Activated CD4-positive, alpha-beta T cell treated with anti-CD3 and anti-CD28 coated beads, Interleukin-2, amount 10 ng/mL, durations not matched to agents 24 days and 14 days (primary cell): ENCODE measurements at places on chromosomes 2 and 18. TPM values are rescaled to one million over a fixed set of nuclear protein-coding genes. Genes with fewer than 3 reads are reported as not detected.

DNA sequence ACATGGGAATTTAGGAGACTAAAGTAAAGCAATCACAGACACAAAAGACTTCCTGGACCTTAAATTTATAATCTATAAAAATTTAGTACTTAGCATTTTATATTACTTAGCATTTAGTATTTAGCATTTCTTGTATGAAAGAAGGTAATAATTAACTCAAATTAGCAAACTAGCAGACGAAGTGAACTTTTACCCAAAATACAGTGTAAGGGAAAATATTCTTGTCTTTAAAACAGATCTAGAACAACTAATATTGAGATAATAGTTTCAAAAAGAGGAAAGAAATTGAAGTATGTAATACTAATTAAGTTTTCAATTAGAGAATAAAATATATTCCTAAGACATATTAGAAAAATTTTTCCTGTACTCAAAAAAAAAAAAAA lies 134.5 kb upstream of the ZNF804A start:
- no peak overlapping the region for H3K4me3 ChIP-seq
- H3K36me3 ChIP-seq = no peaks in the 10 kb centered on the region
- H3K27ac ChIP-seq = no peak overlapping the region

DNA sequence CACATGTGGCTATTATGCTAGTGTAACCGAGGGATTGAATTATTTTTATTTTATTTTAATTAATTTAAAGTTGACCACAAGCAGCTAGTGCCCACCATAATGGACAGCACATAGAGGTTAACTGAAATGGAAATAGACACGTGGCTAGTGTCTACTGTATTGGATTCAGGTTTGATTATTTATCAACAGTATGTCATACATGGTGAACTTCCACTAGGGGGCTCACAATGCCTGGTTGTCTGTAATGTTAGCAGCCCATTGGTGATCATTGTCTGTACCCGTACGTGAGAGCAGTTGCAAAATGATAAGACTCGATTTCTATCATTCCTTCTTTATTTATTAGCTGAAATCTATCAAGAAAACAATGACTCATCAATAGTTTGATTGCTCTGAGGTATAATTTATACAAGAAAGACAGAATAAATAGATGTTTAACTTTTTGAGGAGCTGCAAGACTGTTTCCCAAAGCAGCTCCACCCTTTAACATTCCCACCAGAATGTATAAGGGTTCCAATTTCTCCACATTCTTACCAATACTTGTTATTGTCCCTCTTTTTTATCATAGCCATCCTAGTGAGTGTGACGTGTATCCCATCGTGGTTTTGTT lies 76.5 kb downstream of the CYBRD1 start:
- no peak overlapping the region for H3K4me3 ChIP-seq
- no peaks in the 10 kb centered on the region for H3K36me3 ChIP-seq
- peak; percentile 83 for DNase-seq
- peaks cover 2% of the 10 kb centered on the region for H3K4me1 ChIP-seq
- H3K27ac ChIP-seq = no peak overlapping the region
- H3K27me3 ChIP-seq = peaks cover 14% of the 10 kb centered on the region

The CDH7 gene
- total RNA-seq = not detected in 2 replicates

The EVA1A gene
- total RNA-seq = not detected in 2 replicates

- H3K36me3 ChIP-seq = peaks cover 81% of the 10 kb centered on the region
- H3K27ac ChIP-seq = no peak overlapping the region
- no peak overlapping the region for H3K4me3 ChIP-seq
- DNase-seq = no peak
- peaks cover 10% of the 10 kb centered on the region for H3K4me1 ChIP-seq
- no peaks in the 10 kb centered on the region for H3K27me3 ChIP-seq
Measured at GRCh38 chr2:233147829-233148167, 87.7 kb downstream of the INPP5D start.
